ENCODE measurements at places on chromosomes 5 and 9.

GRCh38 chr5:115389034-115389798, 92.8 kb upstream of the CCDC112 start:
- no peak for DNase-seq

DNA sequence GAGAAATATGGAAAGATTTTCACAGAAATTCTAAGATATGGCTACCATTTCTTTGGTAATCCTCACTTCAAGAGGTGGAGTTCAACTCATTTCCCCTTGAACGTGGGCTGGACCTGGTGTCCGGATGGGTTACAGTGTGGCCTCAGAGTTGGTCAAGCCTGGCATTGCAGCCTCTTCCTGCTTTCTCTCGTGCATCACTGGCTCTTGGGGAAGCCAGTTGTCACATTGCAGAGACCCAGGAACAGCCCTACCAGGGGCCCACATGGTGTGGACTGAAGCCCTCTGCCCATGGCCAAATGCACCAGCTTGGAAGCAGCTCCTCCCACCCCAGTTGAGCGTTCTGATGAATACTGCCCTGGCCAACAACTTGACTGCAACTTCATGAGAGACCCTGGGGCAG, 47.7 kb upstream of the FCN1 start:
- no peak for DNase-seq

- no peak for DNase-seq
Measured at GRCh38 chr9:78707080-78707479, 410.2 kb downstream of the PSAT1 start.

DNA sequence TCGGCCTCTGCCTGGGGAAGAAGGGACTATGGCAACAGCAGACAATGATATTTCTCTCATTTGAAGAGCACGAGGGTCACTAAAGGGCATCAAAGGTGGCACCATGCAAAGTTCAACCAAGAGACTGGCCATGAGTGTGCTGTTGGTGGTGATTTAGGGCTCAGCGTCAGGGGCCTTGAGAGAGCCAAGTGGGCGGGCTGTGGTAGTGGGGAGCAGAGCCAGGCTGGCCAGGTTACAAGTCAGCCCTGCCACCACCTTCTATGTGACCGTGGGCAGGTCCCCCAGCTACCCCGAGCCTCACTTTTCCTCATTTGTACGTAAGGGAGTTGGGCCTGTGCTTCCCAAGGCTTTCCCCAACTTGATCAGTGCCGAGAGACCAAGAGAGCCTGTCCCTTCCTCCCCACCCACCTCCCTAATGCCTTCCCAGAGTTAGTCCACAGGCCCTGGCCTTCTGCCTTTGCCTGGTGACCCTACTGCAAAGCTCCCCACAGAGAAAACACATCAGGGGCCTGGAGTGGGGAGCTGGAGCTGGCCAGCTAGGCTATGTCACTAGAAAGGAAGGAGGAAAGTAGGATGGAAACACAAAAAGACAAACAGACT, 104.3 kb downstream of the PDE6A start:
- DNase-seq, result no peak

DNA sequence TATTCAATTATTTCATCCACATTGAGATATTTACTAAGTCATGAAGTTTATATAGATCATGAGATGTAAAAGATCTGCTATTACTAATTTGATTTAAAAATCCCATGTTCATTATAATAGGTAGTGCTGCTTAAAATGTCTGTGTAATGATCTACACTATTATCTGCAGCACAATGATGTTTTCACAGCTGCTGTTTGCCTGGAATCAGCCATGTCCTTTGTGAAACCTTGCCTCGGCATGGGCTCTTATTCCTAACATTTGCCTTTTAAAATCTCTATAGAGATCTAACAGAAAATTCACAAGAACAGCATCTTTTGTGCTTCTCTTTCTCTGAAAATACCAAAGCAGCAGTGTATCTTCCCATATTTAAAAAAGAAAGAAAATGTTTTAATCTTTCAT, 444.6 kb downstream of the PTPRD start:
- no peak for DNase-seq

DNA sequence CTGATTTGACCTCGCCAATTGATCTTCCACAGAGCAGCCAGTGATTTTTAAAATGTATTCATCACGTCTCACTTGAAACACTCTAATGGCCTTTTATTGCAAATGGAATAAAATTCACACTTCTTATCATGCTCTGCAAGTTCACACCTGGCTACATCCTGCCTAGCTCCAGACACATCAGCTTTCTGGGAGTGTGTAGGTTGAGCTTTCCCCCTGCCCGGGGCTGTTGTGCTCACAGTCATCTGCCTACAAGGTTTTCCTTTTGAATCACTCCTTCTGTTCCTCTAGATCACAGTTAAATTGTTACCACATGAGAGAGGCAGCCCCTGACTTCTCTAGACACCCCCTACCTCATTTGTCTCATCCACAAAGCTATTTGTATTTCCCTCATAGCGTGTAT, 674.5 kb downstream of the PRELID2 start:
- DNase-seq, result no peak

- no peak for DNase-seq
Measured at GRCh38 chr9:7209990-7210389, 452.2 kb downstream of the KDM4C start.

DNA sequence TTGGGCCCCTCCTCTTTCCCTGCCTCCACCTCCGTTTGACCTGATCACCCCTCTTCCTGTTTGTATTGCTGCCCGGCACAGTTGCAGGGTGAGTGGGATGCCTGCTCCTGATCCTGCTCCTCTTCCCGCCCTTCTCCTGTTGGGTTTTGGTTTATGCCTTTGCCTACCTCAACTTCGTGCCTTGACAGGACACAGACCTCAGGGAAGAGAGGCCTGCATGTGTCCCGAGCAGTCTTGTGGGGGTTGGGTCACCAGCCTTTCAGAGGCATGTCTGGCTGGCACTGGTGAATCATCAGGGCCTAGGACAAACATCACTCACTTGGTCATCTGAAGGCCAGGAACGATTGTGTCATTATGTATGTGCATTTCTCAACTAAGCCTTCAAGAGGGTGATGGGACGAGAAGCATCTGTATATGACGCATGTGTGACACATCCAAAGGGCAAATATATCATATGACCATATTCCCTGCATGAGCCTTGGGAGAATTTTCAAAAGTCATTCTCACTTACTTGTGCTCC, 56.9 kb downstream of the NPR3 start:
- DNase-seq, result peak; percentile 98

DNA sequence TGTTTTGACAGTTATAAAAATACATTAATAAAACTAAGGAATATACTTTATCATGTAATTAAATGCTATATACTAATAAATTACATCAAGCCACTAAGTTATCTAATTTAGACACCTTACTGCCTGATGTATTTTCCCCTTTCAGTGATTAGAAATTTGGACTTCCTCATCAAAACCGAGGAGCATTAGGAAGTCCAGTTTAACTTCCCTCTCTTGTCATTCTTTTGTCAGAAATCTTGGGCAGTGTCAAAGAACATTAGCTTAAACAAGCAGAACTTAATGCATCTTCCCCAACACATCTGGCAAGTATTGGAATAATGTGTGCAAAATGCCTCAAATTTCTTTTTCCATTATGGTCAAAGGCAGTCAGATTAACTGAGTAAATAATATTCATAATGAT, 81.6 kb downstream of the PLPP1 start:
- DNase-seq, result no peak

- peak; percentile 20 for DNase-seq
Measured at GRCh38 chr5:122907276-122907675, 61.9 kb downstream of the SNX24 start.

DNA sequence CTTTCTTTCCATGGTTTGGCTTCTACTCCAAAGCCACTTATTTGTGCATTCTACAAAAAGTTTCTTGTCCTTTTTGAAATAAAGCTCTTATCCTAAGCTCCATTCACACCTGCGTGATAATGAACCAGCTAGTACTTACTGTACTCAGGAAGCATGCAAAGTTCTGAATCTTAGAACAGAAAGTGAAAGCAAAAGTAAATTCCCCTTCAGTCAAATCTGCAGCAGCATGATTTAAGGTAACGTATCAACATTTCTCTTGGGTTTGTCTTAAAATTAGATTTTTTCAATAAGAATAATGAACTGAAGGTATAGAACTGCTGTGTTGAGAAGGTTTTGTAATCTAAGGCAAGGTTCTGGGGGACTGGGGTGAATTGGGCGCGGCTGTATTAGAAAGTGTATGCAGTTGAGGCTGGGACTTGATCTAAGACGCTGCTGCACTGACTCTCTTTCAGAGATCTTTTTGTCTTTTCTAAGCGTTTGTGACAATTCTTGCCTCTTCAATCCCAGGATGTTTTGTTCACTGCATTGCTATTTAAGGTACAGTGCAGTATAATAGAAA, at the start of gene ERAP2:
ERAP2 (plus strand) TSS at position 209 of the 559 bp plus-strand sequence. CDS start 3,186 bp downstream, outside the sequence.
- peak; percentile 11 for DNase-seq

- no peak for DNase-seq
Measured at GRCh38 chr5:25713259-25713658, 1068.5 kb upstream of the CDH10 start.

DNA sequence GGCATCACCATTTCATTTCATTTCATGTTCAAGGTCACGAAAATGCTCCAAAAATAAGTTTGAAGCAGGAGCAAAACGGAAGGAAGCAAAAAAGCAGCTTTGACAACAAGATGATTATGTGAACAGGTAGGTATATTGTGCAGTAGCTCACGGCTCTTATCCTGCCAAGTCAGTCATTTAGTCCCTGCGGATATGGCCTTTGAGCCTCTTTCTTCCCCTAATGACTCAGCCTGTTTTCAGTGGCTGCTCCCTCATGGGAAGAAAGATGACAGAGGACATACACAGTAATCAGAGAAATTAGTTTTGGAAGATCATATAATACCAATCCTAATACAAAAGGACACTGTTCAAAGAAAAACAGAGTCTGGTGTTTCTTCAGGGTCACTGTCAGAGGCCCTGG, 155.8 kb upstream of the GRAMD2B start:
- no peak for DNase-seq

- no peak for DNase-seq
Measured at GRCh38 chr5:32330126-32330971, 17.6 kb upstream of the MTMR12 start.

Data from HS-27A (cell line).